ENCODE measurements at places on chromosomes 7 and 10.

DNA sequence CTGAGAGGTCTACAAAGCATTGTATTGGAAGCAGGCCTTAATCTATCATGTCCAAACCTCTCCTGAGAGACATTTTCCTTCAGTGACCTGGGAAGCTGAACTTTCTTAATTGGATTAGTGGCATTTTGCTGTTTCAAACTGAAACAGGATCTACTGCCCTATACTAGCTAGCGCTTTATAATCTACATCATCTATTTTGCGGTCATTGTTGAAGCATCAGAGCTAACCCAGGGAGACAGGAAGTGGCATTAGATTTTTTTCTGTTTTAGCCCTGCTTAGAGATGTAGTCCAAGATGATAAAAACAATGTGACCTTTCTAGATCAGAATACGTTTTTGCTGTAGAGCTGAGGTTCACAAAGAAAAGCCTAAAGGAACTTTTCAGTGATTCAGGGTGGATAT lies 147.4 kb upstream of the AGR3 start:
- no peak for DNase-seq

GRCh38 chr10:3763035-3763456 lies 22.0 kb downstream of the KLF6 start:
- no peak for DNase-seq

- no peak for DNase-seq
Measured at GRCh38 chr10:80708808-80709207, 171.1 kb downstream of the SH2D4B start.

DNA sequence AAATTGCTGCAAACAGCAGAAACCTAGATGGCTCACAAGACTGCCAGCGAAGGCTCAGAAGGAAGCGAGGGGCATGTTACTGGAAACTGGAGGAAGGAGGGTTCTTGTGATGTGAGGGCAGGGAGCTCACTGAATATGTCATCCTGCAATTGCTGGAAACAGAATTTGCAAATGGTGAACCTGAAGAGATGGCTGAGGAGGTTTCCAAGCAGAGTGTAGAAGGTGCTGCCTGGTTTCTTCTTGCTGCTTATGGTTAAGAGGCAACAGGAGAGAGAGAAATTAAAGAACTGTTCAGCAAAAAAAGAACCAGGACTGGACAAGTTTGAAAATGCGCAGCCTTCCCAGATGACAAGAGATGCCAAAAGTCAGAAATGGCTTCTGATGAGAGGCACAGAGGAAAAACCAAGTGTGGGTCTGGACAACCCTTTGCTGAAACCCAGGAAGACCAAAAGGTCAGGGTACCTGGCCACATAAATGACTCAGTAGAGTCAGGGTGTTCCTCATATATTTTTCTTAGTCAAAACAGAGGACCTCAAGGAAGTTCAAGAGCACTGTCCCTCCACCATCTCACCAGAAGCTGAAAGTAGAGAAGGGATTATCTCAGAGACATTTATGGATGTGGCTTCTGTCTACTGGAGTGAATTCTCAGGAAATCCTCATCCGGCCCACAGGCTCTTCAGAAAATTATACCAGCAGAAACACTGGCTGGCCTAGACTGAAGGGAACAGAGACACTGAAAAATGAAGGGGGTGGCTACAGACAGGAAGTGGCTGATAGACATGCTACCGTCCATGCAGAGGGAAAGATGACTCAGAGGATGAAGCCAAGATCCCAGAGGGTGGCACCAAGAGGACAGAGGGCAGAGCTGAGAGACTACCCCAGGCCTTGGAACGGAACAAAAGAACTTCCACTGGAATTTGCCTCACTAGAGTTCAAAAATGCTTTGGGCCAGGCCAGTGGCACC lies 10.1 kb downstream of the PAPOLB start:
- no peak for DNase-seq

- no peak for DNase-seq
Measured at GRCh38 chr10:15487376-15487775, 116.3 kb upstream of the FAM171A1 start.

- no peak for DNase-seq
Measured at GRCh38 chr7:112262855-112263487, 56.5 kb downstream of the ZNF277 start.

- no peak for DNase-seq
Measured at GRCh38 chr10:98666276-98666675, 219.5 kb upstream of the HPS1 start.

GRCh38 chr10:86756511-86757112 lies at the start of gene BMPR1A:
TSS of gene BMPR1A (plus strand) at chr10:86756619. CDS start at chr10:86876019, 119,400 bp downstream.
- no peak for DNase-seq

- DNase-seq: no peak
Measured at GRCh38 chr7:157656195-157656769, 319.5 kb downstream of the DNAJB6 start.

DNA sequence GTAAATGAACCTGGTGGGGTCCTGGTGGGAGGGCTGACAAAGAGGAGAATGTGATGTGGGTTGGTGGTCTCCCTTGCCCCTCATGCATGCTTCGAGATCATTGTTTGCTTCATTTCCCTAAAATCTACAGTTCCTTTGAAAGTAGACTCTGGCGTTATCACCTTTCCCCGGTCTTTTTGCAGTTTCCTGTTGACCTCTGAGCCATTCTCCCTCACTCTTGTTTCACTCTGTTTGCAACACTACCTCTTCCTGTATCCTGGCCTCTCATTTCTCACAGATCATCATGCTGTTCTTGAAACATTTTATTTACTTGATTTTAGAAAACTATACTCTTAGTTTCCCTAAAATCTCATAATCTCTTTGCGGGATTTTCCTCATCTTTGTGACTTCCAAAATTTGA lies 179.8 kb downstream of the WNT2 start:
- DNase-seq: no peak
